Activated CD8-positive, alpha-beta T cell treated with anti-CD3 and anti-CD28 coated beads, Interleukin-2, amount 10 ng/mL, durations not matched to agents 7 days and 5 days (primary cell): ENCODE measurements at places on chromosomes 3 and 15. TPM values are rescaled to one million over a fixed set of nuclear protein-coding genes. Genes with fewer than 3 reads are reported as not detected.

DNA sequence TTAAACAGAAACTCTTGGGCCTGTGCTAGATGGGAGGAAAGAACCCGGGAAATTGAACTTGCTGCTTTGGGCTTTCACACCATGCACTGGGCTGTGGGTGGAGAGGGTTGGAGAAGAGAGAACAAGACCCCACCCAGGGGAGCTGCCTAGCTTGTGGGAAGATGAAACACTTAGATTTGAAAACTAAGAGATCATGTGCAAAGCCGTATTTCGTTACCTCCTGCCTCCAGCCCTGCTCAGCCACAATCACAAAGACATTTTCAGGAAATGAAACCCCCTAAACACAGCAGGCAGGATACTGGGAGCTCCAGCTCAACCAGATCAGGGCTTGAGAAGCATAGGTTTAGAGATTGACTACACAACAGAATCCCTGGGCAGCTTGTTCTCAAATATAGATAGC lies 183.0 kb upstream of the C2CD4B start:
- no peak for DNase-seq

- no peak for DNase-seq
Measured at GRCh38 chr3:40720863-40721262, 196.1 kb downstream of the ZNF621 start.

- DNase-seq = no peak
Measured at GRCh38 chr3:143110371-143110770, 9.2 kb upstream of the CHST2 start.

GRCh38 chr3:140031170-140031569 lies 96.2 kb downstream of the CLSTN2 start:
- DNase-seq = no peak

GRCh38 chr15:80375968-80376891 lies 28.0 kb upstream of the ARNT2 start:
- no peak for DNase-seq

- DNase-seq = no peak
Measured at GRCh38 chr3:142127941-142128658, 21.2 kb downstream of the TFDP2 start.

DNA sequence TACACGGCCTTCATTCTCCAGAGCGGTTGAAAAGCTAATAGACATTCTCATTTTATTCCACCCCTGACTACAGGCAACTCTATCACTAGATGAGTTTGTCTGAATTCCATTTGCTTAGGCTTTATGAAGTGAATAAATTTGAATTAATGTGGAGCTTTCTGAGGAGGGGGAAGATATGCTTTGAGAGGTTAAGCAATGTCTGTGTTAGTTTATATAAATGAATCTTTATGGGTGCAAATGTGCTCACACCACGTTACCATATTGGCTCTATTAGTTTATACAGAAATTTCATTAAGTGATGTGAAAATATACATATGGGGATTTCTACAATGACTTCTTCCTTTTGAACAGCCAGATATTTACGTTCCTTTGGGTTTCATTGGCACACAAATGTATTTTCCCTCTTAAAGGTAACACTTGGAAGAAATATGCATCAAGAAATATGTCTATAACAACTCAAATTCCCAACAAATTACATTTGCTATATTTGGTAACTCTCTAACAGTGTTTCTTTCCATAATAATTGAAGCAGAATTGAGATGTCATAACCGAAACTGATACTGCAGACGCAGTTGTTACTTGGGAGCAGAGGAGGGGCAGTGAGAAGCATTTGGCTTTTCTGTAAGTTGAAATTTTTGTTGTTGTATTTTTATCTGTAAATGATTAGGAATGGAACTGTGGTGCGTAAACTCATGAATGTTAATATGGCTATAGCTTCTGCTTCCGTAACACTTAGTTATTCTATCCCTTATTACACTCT lies 359.4 kb downstream of the CACNA2D3 start:
- no peak for DNase-seq

The ENTPD3 gene
- total RNA-seq = not detected

The TMEM212 gene
- total RNA-seq = not detected

GRCh38 chr3:115169808-115170207 lies 22.7 kb upstream of the ZBTB20 start:
- DNase-seq = no peak

DNA sequence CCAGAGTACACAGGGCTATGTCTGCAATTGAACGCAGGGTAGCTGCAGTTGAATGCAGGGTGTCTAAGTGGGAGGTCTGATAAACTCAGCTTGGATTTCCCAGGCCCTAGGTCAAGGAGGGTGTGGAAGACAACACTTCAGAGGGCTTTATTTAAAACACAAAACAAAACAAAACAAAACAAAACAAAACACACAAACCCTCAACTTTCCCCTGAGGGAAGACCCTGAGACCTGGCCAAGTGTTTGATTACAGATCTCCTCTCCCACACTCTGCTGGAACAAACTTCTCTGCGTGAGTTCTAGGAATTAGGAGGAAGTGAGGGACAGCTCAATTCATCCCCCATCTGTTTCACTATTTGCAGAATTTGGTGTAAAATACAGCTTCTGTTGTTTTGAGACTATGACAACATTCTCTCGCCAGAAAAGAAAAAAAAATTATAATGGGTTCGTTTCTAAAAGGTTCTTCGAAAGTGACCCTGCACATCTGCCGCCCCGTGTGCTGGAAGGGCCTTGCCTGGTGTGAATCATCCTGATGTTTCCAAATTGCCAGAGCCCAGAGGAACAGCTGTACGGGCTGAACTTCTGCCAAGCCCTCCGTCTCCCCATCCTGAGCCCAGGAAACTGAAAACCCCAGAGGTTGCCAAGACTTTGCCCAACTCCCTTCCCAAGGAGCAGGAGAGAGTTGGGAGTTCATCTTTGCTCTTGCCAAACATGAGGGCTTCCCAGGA lies 73.3 kb upstream of the RAD18 start:
- no peak for DNase-seq

The CCR3 gene
- 0.34 TPM for total RNA-seq

DNA sequence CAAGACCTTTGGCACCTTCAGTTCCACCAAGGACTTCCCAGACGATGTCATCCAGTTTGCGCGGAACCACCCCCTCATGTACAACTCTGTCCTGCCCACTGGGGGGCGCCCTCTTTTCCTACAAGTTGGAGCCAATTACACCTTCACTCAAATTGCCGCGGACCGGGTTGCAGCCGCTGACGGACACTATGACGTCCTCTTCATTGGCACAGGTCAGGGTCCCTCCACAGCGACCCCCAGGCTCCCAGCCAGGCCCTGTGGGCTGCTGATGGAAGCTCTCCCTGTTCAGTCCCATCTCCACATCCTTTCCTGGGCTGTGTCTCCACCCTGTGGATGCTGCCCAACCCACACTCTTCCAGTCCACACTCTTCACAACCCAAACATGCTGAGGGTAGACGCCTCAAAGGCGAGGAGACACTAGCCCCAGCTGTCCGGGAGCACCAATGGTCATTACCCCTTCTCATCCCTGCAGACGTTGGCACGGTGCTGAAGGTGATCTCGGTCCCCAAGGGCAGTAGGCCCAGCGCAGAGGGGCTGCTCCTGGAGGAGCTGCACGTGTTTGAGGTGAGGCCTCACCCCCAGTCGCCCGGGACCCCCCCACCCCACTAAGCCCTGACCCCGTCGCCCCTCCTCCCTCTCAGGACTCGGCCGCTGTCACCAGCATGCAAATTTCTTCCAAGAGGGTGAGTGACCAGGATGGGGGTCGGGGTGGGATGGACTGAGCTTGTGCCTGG lies 4.3 kb upstream of the LSMEM2 start:
- peak; percentile 86 for DNase-seq

The SPINT1 gene
- total RNA-seq = 3.1 TPM

DNA sequence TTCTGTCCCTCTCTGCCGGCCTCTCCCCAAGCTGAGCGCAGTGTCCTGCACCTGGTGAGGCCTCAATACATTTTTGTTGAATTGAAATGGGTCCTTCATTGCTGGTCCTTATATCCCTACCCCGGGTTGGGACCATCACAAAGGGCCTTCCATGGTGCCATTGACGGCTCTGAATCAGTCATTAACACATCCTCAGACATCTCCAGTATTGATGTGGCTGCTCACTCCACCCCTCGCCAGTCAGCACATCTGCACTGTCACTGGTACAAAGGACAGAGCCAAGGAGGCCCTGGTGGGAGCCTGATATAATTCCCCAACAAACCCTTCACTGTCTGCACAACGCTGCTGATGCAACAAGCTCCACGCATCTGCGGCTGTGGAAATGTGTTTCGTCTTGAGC lies 191.6 kb upstream of the TOPAZ1 start:
- DNase-seq = no peak

GRCh38 chr3:31067004-31067403 lies 172.5 kb upstream of the GADL1 start:
- no peak for DNase-seq

- DNase-seq = peak; percentile 72
Measured at GRCh38 chr3:138781012-138781470, 53.7 kb downstream of the PIK3CB start.

The GALNT15 gene
- not detected for total RNA-seq

DNA sequence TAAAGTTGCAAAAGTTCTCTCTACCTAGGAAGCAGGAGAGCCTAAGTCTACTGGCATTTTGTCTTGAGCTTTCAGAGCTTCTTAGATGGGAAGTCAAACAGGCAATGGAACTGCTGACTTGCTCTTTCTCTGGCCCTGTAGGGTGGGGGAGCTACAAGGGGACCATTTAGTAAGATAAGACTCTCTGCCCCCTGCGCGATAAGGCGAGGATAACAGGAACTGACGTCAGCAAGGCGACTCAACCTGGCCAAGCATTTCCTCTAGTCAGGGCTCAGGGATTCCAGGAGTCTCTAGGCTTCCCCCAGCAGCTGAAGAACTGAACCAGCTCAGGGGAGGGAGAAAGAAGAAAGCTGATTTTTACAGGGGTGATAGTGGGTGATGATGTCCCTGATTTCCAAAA lies 5.8 kb downstream of the RARB start:
- no peak for DNase-seq

The KLHL40 gene
- not detected for total RNA-seq

- no peak for DNase-seq
Measured at GRCh38 chr3:17307482-17307881, 422.7 kb downstream of the PLCL2 start.

DNA sequence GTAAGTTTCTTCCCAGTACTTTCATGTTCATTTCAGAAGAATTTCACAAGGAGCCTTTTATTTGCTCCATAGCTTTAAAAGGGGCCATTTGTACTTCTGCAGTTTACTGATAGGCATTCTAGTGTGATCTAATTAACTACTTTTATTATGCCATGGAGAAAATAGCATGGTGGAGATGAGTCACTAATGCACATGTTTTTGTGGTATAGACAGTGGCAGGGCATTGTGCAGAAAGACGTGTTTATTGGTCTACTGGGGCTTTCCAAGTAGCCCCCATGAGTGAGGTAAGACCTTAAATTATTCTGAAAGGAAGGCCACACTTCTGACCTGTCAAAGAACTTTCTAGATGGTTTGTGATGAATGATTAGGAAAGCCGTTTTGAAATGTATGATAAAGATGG lies 810.0 kb upstream of the NR2F2 start:
- no peak for DNase-seq

- DNase-seq = no peak
Measured at GRCh38 chr3:132461544-132461943, 44.2 kb downstream of the DNAJC13 start.

DNA sequence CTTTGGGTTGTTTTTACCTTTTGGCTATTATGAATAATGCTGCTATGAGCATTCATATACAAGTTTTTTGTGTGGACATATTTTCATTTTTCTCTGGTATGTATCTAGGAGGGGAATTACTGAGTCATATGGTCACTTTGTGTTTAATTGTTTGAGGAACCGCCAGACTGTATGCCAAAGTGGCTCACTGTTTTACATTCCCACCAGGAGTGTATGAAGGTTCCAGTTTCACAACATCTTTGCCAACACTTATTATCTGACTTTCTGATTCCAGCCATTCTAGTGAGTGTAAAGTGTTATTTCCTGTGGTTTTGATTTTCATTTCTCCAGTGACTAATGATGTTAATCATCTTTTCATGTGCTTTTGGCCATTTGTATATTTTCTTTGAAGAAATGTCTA lies 51.8 kb downstream of the CMTM7 start:
- DNase-seq = no peak

- no peak for DNase-seq
Measured at GRCh38 chr3:100023150-100023549, 91.2 kb downstream of the FILIP1L start.

DNA sequence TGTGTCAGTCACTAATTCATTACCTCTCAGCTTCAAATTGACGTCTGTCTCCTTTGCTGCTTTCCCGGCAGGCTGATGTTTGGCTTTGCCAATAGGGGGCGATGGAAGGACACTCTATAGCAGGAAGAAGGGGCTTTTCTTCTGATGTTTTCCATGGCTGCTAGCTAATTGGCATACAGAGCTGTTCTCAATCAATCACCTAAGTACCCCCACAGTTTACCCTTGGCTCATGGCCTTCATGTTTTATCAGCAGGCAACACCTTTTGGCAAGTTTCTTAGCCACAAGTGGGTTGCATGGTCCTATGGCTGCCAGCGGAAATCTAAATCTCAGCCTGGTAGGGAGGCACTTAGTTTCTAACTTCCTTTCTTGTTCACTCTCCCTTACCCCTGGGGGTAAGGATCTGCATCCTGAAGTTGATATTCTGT lies 45.0 kb downstream of the ESYT3 start:
- peak; percentile 60 for DNase-seq

DNA sequence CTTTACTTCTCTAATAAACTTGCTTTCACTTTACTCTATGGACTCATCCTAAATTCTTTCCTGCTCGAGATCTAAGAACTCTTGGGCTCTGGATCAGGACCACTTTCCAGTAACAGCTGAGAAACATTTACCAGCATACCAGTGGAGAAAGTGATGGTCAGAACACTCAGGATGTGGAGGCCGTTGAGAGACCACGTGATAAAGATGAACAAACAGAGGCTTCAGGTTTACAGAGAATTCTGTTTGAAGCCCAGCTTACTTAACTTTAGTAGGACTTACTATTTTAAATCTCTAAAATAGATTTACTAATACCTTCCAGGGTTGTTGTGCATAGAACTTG lies 57.0 kb downstream of the FRMD4B start:
- no peak for DNase-seq

The ZFAND6 gene
- 53.1 TPM for total RNA-seq

GRCh38 chr15:101246824-101247745 lies 4.8 kb downstream of the CHSY1 start:
- no peak for DNase-seq

DNA sequence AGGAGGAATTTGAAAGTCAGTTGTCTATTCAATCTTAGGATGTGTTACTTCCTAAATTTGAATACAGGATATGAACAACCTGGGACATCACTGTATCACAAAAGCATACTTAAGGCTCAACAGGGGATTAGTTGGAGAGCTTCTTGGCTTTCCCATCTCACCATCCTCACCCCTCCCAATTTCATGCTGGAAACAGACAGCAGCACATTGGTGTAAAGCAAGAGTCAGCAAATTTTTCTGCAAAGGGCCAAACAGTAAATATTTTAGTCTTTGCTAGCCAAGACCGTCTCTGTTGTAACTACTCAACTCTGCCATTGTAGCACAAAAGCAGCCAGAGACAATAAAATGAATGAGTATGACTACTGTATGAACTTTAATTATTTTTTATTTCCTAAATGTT lies 94.9 kb downstream of the ERC2 start:
- DNase-seq = no peak

DNA sequence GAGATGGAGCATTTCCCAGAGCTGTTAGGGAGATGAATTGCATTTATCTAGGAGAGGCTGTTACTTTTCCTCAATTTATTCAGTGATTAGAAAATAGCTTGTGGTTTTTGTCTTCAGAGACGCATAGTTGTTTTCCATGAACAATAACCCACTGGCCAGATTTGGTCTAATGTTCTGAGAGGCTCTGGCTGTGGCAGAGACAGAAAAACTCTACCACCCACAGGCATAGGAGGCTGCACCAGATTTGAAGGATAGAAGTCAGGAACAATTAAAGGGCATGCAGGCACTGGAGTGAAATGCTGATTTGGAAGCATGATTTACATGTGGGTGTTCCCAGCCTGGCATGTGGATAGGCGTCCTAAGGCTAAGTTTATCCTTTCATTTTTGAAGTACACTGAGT lies 143.5 kb downstream of the NFKBIZ start:
- no peak for DNase-seq
